ENCODE measurements at places on chromosomes 5 and 9.
A peak's percentile ranks its signal among the peaks of the same experiment; 100 is the strongest.

- no peak for DNase-seq
Observed at GRCh38 chr5:56277573-56277972, 44.4 kb upstream of the ANKRD55 start.

DNA sequence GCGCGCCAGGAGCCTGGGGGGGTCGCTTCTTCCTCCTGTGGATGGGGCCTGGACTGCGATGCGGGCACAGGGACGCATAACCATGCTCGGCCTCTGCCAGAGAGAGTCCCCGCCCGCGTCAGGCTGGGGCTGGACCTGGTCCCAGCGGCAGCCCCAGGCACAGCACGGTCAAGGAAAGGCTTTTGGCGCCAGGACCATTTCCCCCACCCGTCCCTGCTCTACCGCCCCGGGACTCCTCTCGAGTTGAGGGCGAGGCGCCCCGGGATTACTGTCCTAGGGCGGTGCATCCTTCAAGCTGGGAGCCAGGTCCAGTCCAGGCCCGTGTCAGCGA, 341 bp downstream of the MXD3 start:
- no peak for DNase-seq

- no peak for DNase-seq
Observed at GRCh38 chr5:147063943-147064342, 170.9 kb upstream of the STK32A start.

DNA sequence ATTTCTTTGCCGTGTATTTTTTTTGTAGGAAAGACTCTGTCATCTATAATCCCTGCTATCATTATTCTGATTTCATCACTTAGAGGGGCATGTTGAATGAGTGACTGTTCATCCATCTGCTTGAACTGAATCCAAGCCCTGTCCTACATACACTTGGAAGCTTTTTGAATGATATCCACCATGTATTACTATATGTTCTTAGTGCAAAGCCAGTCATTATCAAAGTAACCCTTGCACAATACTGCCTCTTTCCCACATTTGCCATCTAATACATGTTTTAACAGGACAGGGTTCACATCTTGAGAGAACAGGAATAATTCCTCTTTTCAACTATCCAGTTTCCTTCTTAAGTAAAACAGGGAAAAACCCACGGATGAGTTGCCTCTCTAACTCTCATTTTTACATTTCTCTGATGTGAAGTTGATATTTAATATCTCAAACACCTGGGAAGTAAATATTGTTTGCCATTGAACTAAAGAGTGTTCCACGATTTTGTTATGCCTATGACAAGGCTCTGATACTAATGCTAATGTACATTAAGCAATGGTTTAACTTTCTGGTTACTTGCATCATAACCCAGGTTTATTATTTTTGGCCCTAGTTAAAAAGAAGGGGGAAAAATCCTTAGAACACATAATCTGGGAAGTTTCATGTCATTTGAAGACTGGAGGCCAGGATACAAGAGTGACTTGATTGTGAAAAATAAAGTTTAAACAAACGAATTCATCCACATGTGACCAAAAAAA, 103.7 kb upstream of the TARS1 start:
- no peak for DNase-seq

GRCh38 chr9:88498880-88499279, 36.1 kb upstream of the NXNL2 start:
- no peak for DNase-seq

DNA sequence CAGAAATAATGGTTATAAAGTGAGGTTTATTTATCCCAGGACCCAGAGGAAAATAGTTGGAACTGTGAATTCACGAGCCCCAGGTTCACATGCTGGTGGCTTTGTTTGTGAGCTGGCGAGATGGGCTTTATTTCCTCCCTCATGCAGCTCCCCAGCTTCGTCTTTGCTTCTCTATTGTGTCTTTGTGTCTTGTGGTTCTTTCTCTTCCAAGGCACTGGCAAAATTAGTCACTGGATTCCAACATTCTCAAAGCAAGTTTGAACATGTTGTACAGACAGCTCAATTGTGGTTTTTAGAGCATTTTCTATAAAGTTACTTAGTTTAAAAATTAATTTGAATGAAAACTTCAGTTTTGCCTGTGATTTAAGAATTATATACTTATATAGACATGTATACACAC, 7.2 kb downstream of the NDUFS6 start:
- no peak for DNase-seq

GRCh38 chr5:112628214-112628980, 109.3 kb upstream of the APC start:
- no peak for DNase-seq

- no peak for DNase-seq
Observed at GRCh38 chr5:101364469-101364868, 461.4 kb upstream of the ST8SIA4 start.

DNA sequence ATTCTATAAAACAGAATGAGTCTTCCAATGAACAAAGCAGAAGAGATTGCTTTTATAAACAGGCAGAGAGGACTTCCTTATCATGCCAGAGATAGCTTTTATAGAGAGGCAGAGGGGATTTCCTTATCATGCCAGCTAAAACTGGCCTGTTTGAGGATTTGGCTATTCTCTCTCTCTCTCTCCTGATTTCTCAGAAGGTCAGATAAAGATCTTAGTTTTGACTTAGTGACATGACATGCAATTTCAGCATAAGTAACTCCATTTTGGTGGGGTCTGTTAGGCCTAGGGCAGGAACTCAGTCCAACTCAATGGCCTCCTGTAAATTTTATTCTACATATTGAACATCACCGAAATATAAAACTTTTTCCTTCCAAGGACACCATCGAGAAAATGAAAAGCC, 31.5 kb upstream of the DENND4C start:
- DNase-seq: no peak

DNA sequence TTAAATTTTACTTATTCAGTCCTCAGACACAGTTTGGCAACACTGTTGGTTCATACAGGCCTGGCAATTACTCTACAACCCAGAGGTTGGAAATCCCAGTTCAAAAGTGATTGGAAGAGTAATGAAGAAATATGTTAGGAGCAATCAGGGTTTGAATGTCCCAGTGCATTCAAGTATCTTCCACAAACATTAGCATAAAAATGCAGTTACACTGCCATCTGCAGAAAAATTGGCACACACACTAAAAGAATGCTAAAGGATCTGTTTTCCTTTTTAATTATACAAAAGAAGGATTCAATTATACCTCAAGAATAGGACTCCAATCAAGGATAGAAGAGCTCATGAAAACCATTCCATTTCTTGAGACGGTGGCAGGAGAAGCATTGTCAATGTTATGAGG, 130.2 kb downstream of the DNAH5 start:
- no peak for DNase-seq

DNA sequence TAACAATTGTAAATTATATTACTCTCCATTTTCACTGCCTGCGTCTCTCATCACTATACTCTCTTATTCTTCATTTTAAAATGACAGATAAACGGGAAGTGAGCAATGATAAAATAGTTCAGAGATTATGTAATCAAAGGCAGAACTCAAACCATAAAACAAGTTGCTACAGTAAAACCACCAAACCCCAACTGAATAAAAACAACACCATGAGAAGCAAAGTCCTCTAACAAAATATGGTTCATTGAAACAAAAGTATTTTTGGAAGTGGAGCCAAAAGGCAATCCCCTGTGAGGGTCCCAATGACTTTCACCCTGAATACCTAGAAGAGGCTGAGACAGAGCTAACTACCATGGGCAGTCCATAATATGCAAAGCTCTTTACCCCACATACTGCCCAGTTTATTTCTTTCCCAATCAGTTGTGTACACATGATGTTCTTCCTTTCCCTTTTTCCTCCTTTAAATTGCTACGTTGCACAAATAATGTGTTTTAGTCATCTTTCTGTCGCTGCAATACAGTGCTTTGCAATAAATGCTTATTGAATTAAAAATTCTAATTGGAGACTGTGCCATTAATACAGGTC, 64.0 kb upstream of the PTGER4 start:
- DNase-seq: no peak

DNA sequence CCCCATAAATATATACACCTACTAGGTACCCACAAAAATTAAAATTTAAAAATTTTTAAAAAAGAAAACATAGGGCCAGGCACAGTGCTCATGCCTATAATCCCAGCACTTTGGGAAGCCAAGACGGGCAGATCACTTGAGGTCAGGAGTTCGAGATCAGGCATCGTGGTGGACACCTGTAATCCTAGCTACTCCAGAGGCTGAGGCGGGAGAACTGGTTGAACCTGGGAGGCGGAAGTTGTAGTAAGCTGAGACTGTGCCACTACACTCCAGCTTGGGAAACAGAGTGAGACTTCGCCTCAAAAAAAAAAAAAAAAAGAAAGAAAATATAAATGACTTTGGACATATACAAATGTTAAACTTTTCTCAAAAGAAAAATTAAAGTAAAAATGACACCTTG, 33.3 kb upstream of the RNF38 start:
- no peak for DNase-seq

GRCh38 chr5:177154003-177154643, 20.6 kb downstream of the NSD1 start:
- DNase-seq: no peak

GRCh38 chr5:172452398-172453205, 1.7 kb downstream of the SH3PXD2B start:
- DNase-seq: no peak

GRCh38 chr5:139164020-139164419, 34.1 kb downstream of the SIL1 start:
- no peak for DNase-seq

- DNase-seq: no peak
Observed at GRCh38 chr9:22030101-22030598, 21.0 kb upstream of the CDKN2B start.

- DNase-seq: no peak
Observed at GRCh38 chr9:127724012-127724411, 8.1 kb downstream of the TTC16 start.

GRCh38 chr5:162801235-162801634, 636.2 kb upstream of the CCNG1 start:
- DNase-seq: no peak

- no peak for DNase-seq
Observed at GRCh38 chr5:168147568-168148360, 143.7 kb upstream of the WWC1 start.

DNA sequence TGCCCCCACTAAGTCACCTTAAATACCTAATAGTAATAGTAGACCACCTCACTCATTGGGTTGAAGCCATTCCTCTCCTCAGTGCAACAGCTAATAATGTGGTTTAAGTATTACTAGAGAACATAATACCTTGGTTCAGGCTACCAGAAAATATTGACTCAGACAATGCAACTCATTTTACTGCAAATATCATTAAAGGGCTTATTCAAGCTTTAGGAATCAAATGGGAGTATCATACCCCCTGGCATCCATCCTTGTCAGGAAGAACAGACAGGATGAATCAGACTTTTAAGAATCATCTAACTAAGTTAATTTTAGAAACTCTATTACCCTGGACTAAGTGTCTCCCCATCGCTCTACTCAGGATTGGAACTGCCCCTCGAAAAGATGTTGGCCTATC, 6.8 kb upstream of the RNF180 start:
- DNase-seq: no peak

GRCh38 chr9:2230362-2230761, 215.2 kb downstream of the SMARCA2 start:
- DNase-seq: no peak

- DNase-seq: no peak
Observed at GRCh38 chr5:68538814-68539420, 323.4 kb downstream of the PIK3R1 start.

DNA sequence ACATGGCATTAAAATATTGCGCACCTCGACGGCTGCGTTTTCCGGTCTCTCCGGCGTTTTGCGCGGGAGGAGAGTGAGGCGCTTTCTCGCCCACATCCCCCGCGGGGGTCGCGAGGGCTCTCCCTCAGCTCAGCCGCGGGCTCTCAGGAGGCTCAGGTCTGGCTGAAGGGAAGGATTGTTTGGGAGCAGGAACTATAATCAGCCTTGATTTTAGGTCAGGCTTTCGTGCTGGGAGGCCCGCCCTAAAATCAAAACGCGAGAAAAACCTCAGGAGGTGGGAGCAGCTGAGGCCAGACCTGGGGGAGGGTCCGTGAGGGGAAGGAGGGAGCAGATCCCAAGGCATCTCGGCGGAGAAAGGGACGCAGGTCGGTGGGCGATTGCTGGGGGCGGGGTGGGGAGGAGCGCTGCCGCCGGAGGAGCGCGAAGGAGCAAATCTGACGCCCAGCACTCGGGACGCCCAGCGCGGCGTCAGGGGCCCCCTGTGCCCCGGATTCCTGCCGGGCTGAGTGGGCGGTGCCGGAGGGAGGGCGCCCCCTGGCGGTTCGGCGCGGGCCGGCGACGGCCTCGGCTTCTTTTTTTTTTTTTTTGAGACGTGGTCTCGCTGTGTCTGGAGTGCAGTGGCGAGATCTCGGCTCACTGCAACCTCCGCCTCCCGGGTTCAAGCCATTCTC, 18.7 kb upstream of the RNF130 start:
- peak; percentile 60 for DNase-seq

- DNase-seq: no peak
Observed at GRCh38 chr5:106399391-106399790, 1271.3 kb downstream of the EFNA5 start.

GRCh38 chr9:90393365-90394152, 249.1 kb downstream of the DIRAS2 start:
- DNase-seq: no peak

- DNase-seq: no peak
Observed at GRCh38 chr9:104982543-104982942, 54.6 kb upstream of the ABCA1 start.

- DNase-seq: no peak
Observed at GRCh38 chr5:3350781-3351180, 244.9 kb upstream of the IRX1 start.

- DNase-seq: no peak
Observed at GRCh38 chr5:72472666-72473422, 34.4 kb downstream of the ZNF366 start.

- no peak for DNase-seq
Observed at GRCh38 chr9:94950579-94951323, 224.3 kb downstream of the AOPEP start.

DNA sequence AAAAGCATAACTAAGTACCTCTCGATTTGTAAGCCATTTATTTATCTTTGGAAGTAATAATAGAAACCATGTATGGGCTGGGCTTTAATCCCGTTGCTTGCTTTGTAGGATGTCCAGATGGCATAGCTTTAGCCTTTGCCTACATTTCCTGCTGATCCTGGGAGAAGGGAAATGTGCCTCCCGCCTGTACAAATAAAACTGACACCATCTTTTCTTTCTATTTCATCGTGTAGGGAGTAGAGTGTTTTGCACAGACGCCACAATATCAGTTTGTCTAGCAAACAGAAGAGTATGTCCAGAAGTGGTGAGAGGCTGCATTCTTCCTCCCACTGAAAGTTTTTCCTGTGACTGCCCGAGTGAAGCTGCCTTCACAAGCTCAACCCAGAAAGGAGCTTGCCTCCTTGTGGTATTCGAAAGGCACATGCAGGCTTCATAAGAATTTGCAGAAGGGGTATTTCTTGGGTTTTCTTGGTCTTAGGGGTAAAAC, 24.7 kb upstream of the TJP2 start:
- DNase-seq: no peak

DNA sequence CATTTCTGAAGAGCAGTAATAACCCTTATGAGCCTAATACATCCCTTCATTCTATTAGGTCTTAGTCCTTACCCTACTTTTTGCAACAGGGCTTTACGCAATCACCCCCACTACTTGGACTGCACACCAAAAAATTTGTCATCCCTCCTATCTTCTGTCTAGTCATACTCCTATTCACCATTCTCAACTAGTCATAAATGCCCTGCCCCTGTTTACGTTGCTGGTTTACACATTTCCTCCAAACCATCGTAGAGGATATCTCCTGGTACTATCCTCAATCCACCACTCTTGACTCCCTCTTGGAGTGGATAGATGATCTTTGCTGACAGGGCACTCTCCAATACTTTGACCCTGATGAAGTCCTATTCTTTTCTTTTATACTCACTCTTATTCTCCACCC, 98.2 kb upstream of the CCNG1 start:
- no peak for DNase-seq

GRCh38 chr5:33439905-33440481, 772 bp upstream of the TARS1 start:
- no peak for DNase-seq

Measured in stimulated activated CD4-positive, alpha-beta T cell treated with anti-CD3 and anti-CD28 coated beads, TNF-alpha, amount 100 ng/mL, for 24 hours (primary cell).